ENCODE measurements at places on chromosomes 2 and 18. TPM values are rescaled to one million over a fixed set of nuclear protein-coding genes. Genes with fewer than 3 reads are reported as not detected.

DNA sequence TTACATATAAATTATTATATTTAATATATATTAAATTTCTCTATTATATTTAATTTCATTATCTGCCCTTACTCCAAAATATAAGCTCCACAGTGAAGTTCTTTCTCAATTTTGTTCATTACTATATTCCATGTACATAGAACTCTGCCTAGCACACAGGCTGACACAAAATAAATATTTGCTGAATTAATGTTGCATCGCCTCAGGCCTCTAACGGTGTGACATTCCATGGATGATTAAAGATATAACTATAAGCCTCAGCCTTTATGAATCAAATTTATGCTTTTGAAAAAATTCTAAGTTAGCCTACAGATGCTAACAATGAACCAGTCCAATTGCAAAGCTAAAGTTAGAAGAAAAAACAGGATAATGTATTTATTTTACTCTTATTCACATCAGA, 1337.2 kb upstream of the NRXN1 start:
- no peak overlapping the region for H3K4me3 ChIP-seq
- no peak for DNase-seq
- no peaks in the 10 kb centered on the region for H3K36me3 ChIP-seq
- no peaks in the 10 kb centered on the region for H3K4me1 ChIP-seq

The SNRPD1 gene
- 41.0 TPM for total RNA-seq

DNA sequence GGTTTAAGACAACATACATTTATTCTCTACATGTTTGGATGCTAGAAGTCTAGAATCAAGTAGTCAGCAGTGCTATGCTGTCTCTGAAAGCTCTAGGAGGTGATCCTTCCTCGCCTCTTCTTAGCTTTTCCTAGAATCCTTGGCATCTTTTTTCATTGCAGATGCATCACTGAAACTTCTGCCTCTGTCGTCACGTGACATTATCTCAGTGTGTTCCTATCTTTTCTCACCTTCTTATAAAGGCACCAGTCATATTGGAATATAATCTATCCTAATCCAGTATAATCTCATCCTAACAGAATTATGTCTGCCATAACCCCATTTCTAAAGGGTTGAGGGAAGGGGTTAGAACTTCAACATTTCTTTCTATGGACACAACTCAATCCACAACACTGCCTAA, 851.2 kb upstream of the CRIM1 start:
- H3K36me3 ChIP-seq, result no peaks in the 10 kb centered on the region
- H3K4me3 ChIP-seq, result no peak overlapping the region
- DNase-seq, result no peak
- no peak overlapping the region for H3K27ac ChIP-seq

The STK39 gene
- 11.6 TPM for total RNA-seq

DNA sequence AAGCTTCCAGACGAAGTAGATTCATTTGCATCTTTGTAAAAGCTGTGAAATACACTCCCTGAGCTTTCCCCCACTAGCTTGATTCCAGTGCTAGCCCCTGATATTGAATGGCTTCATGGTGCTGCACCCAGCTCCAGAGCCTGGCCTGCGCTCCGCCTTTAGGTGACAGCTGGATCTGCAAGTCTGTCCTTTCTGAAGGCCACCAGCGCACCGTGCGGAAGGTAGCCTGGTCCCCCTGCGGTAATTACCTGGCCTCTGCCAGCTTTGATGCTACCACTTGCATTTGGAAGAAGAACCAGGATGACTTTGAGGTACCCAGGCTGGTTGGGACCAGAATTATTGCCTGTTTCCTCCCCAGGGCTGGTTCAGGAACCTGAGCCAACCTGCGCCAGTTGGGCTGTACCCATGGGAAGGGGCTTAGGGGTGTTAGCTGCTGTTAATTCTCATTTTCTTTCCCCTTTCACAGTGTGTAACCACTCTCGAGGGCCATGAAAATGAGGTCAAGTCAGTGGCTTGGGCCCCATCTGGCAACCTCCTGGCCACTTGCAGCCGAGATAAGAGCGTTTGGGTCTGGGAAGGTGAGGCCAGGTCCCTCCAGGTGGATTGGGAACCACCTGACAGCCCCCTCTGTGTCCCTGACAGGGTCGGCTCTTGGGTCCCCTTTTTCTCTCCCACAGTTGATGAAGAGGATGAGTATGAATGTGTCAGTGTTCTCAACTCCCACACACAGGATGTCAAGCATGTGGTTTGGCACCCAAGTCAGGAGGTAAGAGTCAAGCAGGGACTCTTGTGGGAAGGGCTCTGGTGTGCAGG, 1.3 kb downstream of the CIAO1 start:
- H3K4me3 ChIP-seq, result no peak overlapping the region
- H3K27me3 ChIP-seq, result no peaks in the 10 kb centered on the region
- no peak overlapping the region for H3K27ac ChIP-seq
- DNase-seq, result no peak
- H3K4me1 ChIP-seq, result peaks cover 13% of the 10 kb centered on the region

DNA sequence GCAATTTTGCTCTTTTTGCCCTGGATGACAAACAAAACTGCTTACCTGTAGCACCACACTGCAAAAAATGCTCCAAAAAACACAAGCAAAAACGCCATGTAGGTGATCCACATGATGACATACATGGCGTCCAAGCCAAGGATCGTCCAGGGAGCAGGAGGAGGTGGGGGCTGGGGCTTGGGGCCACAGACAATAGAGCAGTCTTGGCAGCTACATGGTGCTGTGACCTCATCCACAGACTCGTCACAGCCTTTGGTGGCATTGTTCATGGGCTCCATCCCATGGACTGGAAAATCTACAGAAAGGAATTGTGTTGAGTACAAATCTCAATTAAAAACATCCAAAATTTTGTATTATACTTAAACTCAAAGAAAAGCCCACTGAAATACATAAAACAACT, 26.1 kb downstream of the NPC1 start:
- H3K27ac ChIP-seq, result no peak overlapping the region
- no peaks in the 10 kb centered on the region for H3K4me1 ChIP-seq
- no peak overlapping the region for H3K4me3 ChIP-seq
- no peak for DNase-seq
- H3K27me3 ChIP-seq, result no peaks in the 10 kb centered on the region
- no peaks in the 10 kb centered on the region for H3K36me3 ChIP-seq

DNA sequence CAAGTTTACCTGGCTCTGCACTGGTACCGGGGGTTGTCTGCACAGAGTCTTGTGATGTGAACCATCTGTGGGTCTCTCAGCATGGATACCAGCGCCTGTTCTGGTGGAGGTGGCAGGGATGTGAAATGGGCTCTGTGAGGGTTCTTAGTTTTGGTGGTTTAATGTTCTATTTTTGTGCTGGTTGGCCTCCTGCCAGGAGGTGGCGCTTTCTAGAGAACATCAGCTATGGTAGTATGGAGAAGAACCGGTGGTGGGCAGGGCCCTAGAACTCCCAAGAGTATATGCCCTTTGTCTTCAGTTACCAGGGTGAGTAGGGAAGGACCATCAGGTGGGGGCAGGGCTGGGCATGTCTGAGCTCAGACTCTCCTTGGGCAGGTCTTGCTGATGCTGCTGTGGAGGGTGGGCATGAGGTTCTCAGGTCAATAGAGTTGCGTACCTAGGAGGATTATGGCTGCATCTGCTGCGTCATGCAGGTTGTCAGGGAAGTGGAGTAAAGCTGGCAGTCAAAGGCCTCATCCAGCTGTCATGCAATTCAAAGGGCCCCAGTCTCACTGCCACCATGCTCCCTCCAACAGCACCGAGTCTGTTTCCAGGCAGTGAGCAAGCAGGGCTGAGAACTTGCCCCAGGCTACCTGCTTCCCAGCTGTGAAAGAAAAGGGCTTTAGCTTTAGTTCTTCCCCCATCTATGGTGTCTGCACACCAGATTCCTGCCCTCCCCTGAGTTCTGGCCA, 278.0 kb downstream of the METTL4 start:
- no peaks in the 10 kb centered on the region for H3K27me3 ChIP-seq
- no peak overlapping the region for H3K27ac ChIP-seq
- DNase-seq, result no peak
- H3K36me3 ChIP-seq, result no peaks in the 10 kb centered on the region
- H3K4me1 ChIP-seq, result no peaks in the 10 kb centered on the region
- H3K4me3 ChIP-seq, result no peak overlapping the region

GRCh38 chr2:11482473-11483035, 16.6 kb upstream of the E2F6 start:
- H3K36me3 ChIP-seq, result no peaks in the 10 kb centered on the region
- peak overlapping the region; percentile 63 for H3K4me3 ChIP-seq
- H3K27me3 ChIP-seq, result no peaks in the 10 kb centered on the region
- DNase-seq, result peak; percentile 53
- peaks cover 4% of the 10 kb centered on the region for H3K4me1 ChIP-seq

DNA sequence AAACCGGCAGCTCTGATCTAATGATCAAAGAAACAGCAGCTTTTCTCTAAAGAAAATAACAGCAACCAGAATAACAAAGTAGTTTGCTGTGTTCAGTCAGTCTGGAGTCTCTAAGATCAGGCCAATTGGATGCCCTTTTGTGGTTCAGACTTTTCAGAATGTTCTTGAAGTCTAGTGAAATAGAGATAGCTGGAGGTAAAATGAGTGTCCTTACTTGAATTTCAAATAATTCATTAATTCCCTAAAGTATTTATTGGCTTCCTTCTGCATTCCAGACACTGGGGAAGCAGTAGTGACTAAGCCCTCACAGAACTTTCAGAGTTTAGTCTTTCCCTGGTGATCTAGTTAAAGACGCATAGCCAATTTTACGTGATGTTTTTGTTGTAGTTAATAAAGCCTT, 58.7 kb downstream of the C18orf54 start:
- H3K27ac ChIP-seq, result no peak overlapping the region
- no peaks in the 10 kb centered on the region for H3K36me3 ChIP-seq
- no peak for DNase-seq
- H3K4me3 ChIP-seq, result no peak overlapping the region
- H3K27me3 ChIP-seq, result no peaks in the 10 kb centered on the region

The DCDC2C gene
- total RNA-seq, result 0.95 TPM

GRCh38 chr2:162694266-162694665, 144.3 kb downstream of the KCNH7 start:
- H3K27me3 ChIP-seq, result no peaks in the 10 kb centered on the region
- H3K4me1 ChIP-seq, result no peaks in the 10 kb centered on the region
- H3K4me3 ChIP-seq, result no peak overlapping the region
- no peak for DNase-seq

DNA sequence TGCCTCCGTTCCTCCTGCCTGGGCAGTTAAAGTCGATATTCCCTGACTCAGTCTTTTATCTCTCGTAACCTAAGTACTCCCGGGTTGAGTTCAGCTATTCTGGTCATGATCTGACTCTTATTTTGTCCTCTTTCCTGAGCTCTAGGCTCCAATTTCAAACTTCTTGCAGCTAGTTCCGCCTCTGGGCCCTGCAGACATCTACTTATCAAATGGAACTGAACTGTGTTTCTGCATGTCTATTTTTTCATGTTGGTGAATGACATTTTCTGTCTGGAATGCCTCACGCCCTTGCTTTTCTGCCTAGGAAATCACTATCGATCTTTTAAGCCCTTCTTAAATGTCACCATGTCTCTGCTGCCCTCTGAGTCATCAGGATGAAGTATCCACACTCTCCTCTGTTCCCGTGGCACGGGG, 101.5 kb downstream of the VAPA start:
- H3K27me3 ChIP-seq, result no peaks in the 10 kb centered on the region
- H3K27ac ChIP-seq, result no peak overlapping the region
- DNase-seq, result no peak
- no peak overlapping the region for H3K4me3 ChIP-seq
- no peaks in the 10 kb centered on the region for H3K36me3 ChIP-seq
- H3K4me1 ChIP-seq, result peaks cover 11% of the 10 kb centered on the region

- no peaks in the 10 kb centered on the region for H3K4me1 ChIP-seq
- H3K27me3 ChIP-seq, result no peaks in the 10 kb centered on the region
- H3K36me3 ChIP-seq, result no peaks in the 10 kb centered on the region
- H3K27ac ChIP-seq, result no peak overlapping the region
- no peak for DNase-seq
Measured at GRCh38 chr2:9462886-9463697, 11.3 kb upstream of the IAH1 start.

DNA sequence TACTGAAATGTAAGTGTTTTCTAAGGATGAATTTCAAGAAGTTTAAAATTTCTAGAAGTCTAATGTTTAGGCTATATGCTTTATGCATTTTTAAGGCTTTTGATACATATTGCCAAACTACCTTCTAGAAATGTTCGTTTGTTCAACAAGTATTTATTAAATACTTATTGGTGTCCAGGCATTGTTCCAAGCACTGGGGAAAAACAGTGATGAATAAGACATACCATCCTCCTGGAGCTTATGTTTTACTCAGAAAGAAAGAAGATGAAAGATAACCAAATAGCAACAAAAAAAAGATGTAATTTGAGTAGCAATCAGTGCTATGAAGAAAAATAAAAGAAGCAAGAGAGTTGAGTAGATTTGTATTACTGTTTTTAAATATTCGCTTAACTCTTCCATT, 692.9 kb downstream of the SLC4A3 start:
- DNase-seq, result no peak
- no peak overlapping the region for H3K27ac ChIP-seq
- H3K27me3 ChIP-seq, result no peaks in the 10 kb centered on the region

DNA sequence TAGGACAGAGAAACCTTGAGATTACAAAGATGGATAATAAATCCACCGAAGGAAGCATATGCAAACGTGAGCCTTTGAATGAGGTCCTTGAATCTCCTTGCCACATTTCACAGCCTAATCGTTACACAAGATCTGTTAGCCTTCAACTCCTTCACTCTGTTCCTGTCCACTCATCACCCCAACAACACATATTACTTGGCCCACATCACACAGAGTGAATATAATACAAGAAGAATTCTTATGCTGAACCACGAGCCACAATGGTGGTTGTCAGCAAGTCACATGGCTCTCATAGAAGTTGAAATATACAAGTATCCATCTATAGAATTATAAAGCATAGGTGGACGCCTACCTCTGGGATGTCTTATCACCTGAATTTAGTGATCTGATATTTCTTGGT, 12.6 kb downstream of the ZBTB7C start:
- H3K4me1 ChIP-seq, result peaks cover 2% of the 10 kb centered on the region
- no peak for DNase-seq
- H3K4me3 ChIP-seq, result no peak overlapping the region
- H3K36me3 ChIP-seq, result no peaks in the 10 kb centered on the region

DNA sequence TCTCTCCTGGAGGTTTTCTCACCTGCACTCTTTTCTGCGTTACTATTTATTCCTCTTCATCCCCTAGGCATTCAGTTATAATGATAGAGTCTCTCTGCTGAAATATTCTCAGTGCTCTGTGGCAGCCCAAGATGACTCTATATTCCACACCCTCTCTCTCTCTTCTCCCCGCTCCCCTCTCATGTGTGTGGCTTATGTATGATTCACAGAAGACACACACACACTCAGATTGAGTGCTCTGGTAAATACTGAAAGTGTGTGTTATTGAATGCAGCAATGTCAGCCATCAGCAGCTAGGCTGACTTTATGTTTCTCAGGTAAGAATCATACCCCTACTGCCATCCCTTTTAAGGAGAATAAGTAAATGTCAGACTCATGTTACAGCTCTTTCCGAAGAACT, 201.2 kb downstream of the SLC4A10 start:
- H3K36me3 ChIP-seq, result no peaks in the 10 kb centered on the region
- H3K4me3 ChIP-seq, result no peak overlapping the region
- H3K27ac ChIP-seq, result no peak overlapping the region
- no peaks in the 10 kb centered on the region for H3K27me3 ChIP-seq
- no peak for DNase-seq
- H3K4me1 ChIP-seq, result no peaks in the 10 kb centered on the region

Data from ovary (tissue), 10 donors.